ENCODE measurements at places on chromosomes 2 and 18. TPM values are rescaled to one million over a fixed set of nuclear protein-coding genes. Genes with fewer than 3 reads are reported as not detected.

GRCh38 chr2:32009516-32010256 is 1.1 kb downstream of the MEMO1 start:
- H3K4me3 ChIP-seq: peak overlapping the region; percentile 78
- H3K27ac ChIP-seq: peak overlapping the region; percentile 80
- peaks cover 8% of the 10 kb centered on the region for H3K4me1 ChIP-seq

Gene DUSP2
- 2.8 TPM for total RNA-seq

Gene TMEM17
- 0.70 TPM for total RNA-seq

Gene PLB1
- total RNA-seq: 4.5 TPM

- peaks cover 45% of the 10 kb centered on the region for H3K36me3 ChIP-seq
- H3K4me3 ChIP-seq: no peak overlapping the region
- no peaks in the 10 kb centered on the region for H3K27me3 ChIP-seq
- no peak for DNase-seq
These were observed 42.1 kb downstream of the NOP58 start for GRCh38 chr2:202307690-202308089.

Gene GPR55
- 0.05 TPM for total RNA-seq

GRCh38 chr2:104772996-104773395 is 80.9 kb upstream of the POU3F3 start:
- no peak overlapping the region for H3K4me3 ChIP-seq
- no peaks in the 10 kb centered on the region for H3K36me3 ChIP-seq
- H3K27me3 ChIP-seq: no peaks in the 10 kb centered on the region
- no peak overlapping the region for H3K27ac ChIP-seq

GRCh38 chr2:235860871-235861270 is 307.3 kb downstream of the GBX2 start:
- H3K27me3 ChIP-seq: no peaks in the 10 kb centered on the region
- H3K4me3 ChIP-seq: no peak overlapping the region
- no peaks in the 10 kb centered on the region for H3K4me1 ChIP-seq
- no peak for DNase-seq
- no peaks in the 10 kb centered on the region for H3K36me3 ChIP-seq

Gene STPG4
- total RNA-seq: 0.25 TPM

All from liver (tissue), 10 donors.